PC-3 (cell line): ENCODE measurements at places on chromosomes 2 and 18. TPM values are rescaled to one million over a fixed set of nuclear protein-coding genes. Genes with fewer than 3 reads are reported as not detected.

- H3K4me1 ChIP-seq: peaks cover 12% of the 10 kb centered on the region
- peak; percentile 82 for DNase-seq
- no peak overlapping the region for H3K4me3 ChIP-seq
- H3K27ac ChIP-seq: no peak overlapping the region
- no peaks in the 10 kb centered on the region for H3K36me3 ChIP-seq
- H3K27me3 ChIP-seq: no peaks in the 10 kb centered on the region
These were observed 124.8 kb upstream of the NYAP2 start for GRCh38 chr2:225274751-225275150.

- no peaks in the 10 kb centered on the region for H3K36me3 ChIP-seq
- no peaks in the 10 kb centered on the region for H3K4me1 ChIP-seq
- no peak for DNase-seq
- H3K27ac ChIP-seq: no peak overlapping the region
- H3K4me3 ChIP-seq: no peak overlapping the region
These were observed 331.3 kb downstream of the LRRTM4 start for GRCh38 chr2:77190721-77191346.

DNA sequence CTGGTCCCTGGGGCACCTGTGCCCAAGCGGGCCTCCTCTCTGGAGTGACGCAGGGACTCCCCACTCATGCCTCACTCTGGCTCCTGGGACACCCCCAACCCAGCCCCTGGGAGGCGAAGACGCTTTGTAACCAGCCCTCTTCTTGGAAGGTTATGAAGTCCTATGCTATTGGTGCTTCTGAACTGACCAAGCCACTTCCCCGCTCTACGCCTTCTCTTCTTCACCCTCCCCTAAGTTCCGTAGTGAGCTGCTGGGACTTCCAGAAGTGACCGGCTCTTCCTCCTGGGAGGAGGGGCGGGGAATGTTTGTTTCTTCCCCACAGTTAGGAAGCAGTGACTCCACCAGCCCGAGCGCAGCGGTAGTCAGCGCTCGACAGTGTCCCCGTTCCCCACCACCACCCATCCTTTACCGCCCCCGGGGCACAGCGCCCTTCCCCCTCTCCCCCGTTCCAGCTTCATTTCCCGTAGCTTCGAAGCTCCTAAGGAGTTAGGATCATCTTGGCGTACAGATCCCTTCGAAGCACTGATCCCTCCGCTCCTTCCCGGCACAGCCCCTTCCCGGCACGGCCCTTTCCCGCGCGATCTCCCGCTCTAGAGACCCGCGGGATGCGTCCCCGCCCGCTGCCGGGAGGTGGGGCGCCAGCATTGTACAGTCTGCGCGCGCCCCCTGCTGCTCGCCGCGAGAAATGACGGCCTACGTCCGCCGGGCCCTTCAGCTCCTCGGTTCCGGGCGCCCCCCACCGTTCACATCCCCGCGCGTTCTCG, 25.3 kb upstream of the NOTO start:
- no peaks in the 10 kb centered on the region for H3K36me3 ChIP-seq
- no peak overlapping the region for H3K27ac ChIP-seq
- peaks cover 22% of the 10 kb centered on the region for H3K4me1 ChIP-seq

DNA sequence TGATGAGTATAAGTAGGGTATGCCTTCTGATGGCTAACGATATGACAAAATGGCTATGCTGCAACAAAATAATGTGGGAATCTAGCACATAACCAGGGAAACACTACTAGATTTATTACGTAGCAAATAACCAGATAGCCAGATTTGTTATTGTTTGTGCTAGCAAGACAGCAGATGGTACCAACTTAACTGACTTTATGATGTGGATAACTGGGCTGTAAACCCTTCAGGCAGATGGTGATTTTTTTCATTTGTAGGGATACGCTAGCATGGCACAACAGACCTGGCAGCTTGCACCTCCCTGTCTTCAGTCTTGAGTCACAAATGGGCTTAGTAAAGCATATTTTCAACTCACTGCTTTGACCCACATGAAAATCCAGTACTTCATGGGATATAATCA, 48.7 kb downstream of the PRELID3A start:
- no peak for DNase-seq
- H3K4me1 ChIP-seq: no peaks in the 10 kb centered on the region
- no peak overlapping the region for H3K27ac ChIP-seq
- no peak overlapping the region for H3K4me3 ChIP-seq

PLEK gene
- total RNA-seq: not detected in 2 replicates

GRCh38 chr2:101307950-101308431, 510 bp downstream of the RNF149 start:
- no peaks in the 10 kb centered on the region for H3K27me3 ChIP-seq
- peak overlapping the region; percentile 53 for H3K27ac ChIP-seq
- peaks cover 41% of the 10 kb centered on the region for H3K4me1 ChIP-seq
- H3K36me3 ChIP-seq: 0 out of 2 replicates have a peak, but pooled peaks cover 2% of the 10 kb centered on the region

DNA sequence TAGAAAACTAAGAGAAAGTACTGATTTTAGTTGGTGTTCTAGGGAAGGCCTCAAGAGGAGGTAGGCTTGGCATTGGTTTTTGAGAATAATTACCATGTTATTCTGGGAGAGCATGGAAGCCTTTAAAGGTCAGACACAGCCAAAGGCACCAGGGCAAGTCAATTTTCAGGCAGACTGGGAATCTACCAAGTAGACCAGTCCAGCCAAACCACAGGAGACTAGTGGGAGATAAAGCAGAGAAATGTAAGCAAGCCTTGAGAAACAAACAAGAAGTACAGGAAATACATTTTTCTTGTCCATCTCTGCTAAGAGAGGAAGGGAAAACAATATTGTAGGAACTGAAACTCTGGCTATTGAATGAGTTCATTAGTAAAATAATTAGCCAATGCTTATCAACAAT, 5.5 kb upstream of the CCDC68 start:
- H3K36me3 ChIP-seq: no peaks in the 10 kb centered on the region
- no peak overlapping the region for H3K4me3 ChIP-seq
- no peaks in the 10 kb centered on the region for H3K27me3 ChIP-seq
- no peak overlapping the region for H3K27ac ChIP-seq
- no peak for DNase-seq

GRCh38 chr2:120110507-120110906, 97.6 kb downstream of the EPB41L5 start:
- H3K36me3 ChIP-seq: no peaks in the 10 kb centered on the region
- no peak for DNase-seq

DNA sequence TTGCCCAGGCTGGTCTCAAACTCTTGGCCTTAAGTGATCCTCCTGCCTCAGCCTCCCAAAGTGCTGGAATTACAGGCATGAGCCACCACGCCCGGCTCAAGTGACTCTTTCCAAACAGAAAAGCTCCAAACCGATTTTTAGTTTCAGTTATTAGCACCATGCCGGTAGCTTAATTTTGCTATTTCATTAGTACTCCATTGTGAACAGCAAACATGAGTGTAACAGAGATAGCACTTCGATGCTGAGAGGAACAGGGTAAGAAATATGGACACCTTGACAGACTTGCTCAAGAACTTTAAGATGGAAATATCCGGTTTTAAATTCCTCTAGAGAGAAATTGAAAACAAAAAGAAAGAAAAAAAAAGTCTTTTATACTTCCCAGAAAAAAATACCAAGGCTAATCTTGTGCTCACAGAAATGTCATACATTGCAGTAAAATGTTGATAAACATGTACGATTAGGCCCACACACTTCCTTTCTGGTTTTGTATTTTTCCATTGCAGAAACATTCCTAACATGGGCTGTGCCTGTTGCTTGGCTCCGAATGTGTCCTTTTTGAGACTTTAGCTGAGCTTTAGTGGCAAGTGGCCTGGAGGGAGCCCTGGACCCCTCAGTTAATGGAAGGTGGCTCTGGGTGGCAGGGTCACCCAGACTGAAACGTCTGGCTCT, 18.3 kb downstream of the FHL2 start:
- H3K4me1 ChIP-seq: peaks cover 37% of the 10 kb centered on the region
- H3K4me3 ChIP-seq: no peak overlapping the region
- H3K27me3 ChIP-seq: no peaks in the 10 kb centered on the region
- no peak for DNase-seq

SIX2 gene
- 26.8 and 27.9 TPM in 2 replicates for total RNA-seq
